ENCODE measurements at places on chromosomes 2 and 18. TPM values are rescaled to one million over a fixed set of nuclear protein-coding genes. Genes with fewer than 3 reads are reported as not detected.

Gene ZNF396
- 1.7 TPM for total RNA-seq

Gene CDH2
- total RNA-seq, result 0.35 TPM

Gene DPP4
- total RNA-seq, result 2.3 TPM

Gene PIEZO2
- total RNA-seq, result not detected

Gene IL36G
- not detected for total RNA-seq

Gene ABCA12
- total RNA-seq, result not detected

Gene MARCO
- total RNA-seq, result not detected

Gene PNO1
- total RNA-seq, result 19.4 TPM

Gene DYSF
- total RNA-seq, result 12.4 TPM

Gene STK36
- total RNA-seq, result 20.0 TPM

Gene NDC80
- 3.4 TPM for total RNA-seq

Gene SERPINB13
- total RNA-seq, result not detected

Gene CIB4
- not detected for total RNA-seq

Gene CHRNG
- total RNA-seq, result not detected

GRCh38 chr2:24721470-24721869, 71.7 kb downstream of the PTRHD1 start:
- H3K27ac ChIP-seq, result no peak overlapping the region
- H3K27me3 ChIP-seq, result no peaks in the 10 kb centered on the region
- no peak for DNase-seq
- no peak overlapping the region for H3K4me3 ChIP-seq
- peaks cover 17% of the 10 kb centered on the region for H3K36me3 ChIP-seq

- no peak overlapping the region for H3K27ac ChIP-seq
- no peak for DNase-seq
- no peaks in the 10 kb centered on the region for H3K4me1 ChIP-seq
- H3K36me3 ChIP-seq, result no peaks in the 10 kb centered on the region
These were observed 145.6 kb downstream of the AQP4 start for GRCh38 chr18:26719896-26720295.

GRCh38 chr2:175074478-175074877, 69.3 kb upstream of the CHN1 start:
- no peak overlapping the region for H3K4me3 ChIP-seq
- H3K36me3 ChIP-seq, result peaks cover 28% of the 10 kb centered on the region
- H3K27ac ChIP-seq, result no peak overlapping the region
- DNase-seq, result no peak

DNA sequence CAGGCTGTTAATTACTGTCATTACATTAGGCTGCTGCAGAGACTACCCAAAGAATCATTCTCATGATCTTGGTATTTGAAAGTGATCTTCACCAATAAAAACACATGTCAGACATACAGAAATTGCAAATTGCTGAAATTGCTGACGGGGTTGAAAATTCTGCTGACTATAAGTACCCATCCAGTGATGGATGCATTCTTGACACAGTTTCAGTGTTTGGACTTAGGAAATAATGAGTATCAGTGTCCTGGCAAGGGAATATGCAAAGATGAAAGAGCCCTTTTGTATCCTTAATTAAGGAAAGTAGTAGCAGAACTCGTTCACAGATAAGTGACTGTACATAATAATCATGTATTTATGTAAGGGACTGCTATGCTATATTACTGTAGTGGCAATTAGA, 221.1 kb upstream of the ATP5MC3 start:
- no peak for DNase-seq
- H3K36me3 ChIP-seq, result no peaks in the 10 kb centered on the region
- no peak overlapping the region for H3K4me3 ChIP-seq

DNA sequence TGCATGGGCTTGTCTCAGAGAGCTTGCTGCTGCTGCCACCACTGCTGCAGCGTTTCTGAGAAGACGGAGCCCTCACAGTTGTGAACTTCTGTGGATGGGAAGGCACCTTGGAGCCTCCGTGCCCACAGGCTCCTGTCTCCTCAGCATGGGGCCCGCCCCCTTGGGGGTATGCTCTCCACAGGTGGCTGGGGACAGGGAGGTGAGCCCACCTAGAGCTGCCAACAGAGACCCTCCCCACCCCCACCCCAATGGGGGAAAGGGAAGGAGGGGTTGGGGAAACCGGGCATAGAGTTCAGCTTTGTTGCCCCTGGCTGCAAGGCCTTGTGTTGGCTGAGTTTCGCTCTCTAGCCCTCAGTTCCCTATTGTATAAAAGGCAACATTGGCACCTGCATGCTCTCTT, 76.1 kb downstream of the INPP4A start:
- no peak for DNase-seq
- H3K27ac ChIP-seq, result no peak overlapping the region
- H3K4me3 ChIP-seq, result no peak overlapping the region

GRCh38 chr2:11631462-11631861, 38.5 kb downstream of the NTSR2 start:
- H3K4me3 ChIP-seq, result no peak overlapping the region
- H3K27me3 ChIP-seq, result no peaks in the 10 kb centered on the region
- H3K4me1 ChIP-seq, result no peaks in the 10 kb centered on the region
- DNase-seq, result no peak
- no peaks in the 10 kb centered on the region for H3K36me3 ChIP-seq
- no peak overlapping the region for H3K27ac ChIP-seq

- H3K27ac ChIP-seq, result peak overlapping the region; percentile 51
- no peak overlapping the region for H3K4me3 ChIP-seq
- no peaks in the 10 kb centered on the region for H3K36me3 ChIP-seq
- H3K27me3 ChIP-seq, result no peaks in the 10 kb centered on the region
These were observed 13.9 kb upstream of the MBP start for GRCh38 chr18:77146249-77147080.

DNA sequence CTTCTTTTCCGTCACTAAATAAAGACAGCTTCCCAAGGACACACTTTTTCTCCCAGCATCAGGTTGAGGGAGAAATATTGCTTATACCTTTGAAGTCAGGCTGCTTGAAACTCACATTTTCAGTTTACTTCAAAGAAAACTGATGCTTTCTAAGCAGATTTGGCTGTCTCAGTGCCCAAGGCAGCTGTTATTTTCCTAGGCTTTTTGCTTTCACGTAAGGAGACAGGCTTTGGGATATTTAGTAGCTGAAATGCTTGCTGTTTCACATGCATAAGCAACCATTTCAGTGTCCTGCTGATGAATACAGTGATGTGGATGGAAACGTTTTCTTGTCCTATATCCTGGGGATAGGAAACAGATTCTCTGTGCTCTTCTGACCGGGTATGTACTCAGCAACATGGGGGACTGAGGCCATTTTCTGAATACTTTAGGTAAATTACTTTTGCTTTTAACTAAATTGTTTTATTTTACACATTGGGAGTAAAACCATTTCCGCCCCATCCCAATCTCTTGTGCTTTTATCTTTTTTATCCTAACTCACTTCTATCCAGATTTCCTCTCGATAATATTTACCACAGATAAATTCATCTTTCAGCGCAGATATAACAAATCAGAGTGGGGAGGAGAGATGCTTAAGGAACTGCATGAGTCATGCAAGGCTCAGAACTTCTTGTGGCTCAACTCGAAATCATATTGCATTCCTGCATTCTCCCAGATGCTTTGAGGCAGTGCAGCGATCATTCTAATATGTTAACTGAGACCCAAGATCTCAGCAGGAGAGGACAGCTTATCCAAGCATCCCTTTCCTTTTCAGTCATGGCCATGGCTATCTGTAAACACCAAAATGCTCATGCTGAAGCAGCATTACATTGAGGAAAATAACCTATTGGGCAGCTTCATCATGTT, 22.2 kb downstream of the GALR1 start:
- no peak overlapping the region for H3K27ac ChIP-seq
- no peaks in the 10 kb centered on the region for H3K4me1 ChIP-seq
- no peak for DNase-seq
- no peaks in the 10 kb centered on the region for H3K36me3 ChIP-seq
- H3K27me3 ChIP-seq, result no peaks in the 10 kb centered on the region

GRCh38 chr2:144215701-144216675, 303.9 kb downstream of the ZEB2 start:
- no peak overlapping the region for H3K4me3 ChIP-seq
- H3K4me1 ChIP-seq, result no peaks in the 10 kb centered on the region
- DNase-seq, result no peak
- H3K27ac ChIP-seq, result peak overlapping the region; percentile 24

DNA sequence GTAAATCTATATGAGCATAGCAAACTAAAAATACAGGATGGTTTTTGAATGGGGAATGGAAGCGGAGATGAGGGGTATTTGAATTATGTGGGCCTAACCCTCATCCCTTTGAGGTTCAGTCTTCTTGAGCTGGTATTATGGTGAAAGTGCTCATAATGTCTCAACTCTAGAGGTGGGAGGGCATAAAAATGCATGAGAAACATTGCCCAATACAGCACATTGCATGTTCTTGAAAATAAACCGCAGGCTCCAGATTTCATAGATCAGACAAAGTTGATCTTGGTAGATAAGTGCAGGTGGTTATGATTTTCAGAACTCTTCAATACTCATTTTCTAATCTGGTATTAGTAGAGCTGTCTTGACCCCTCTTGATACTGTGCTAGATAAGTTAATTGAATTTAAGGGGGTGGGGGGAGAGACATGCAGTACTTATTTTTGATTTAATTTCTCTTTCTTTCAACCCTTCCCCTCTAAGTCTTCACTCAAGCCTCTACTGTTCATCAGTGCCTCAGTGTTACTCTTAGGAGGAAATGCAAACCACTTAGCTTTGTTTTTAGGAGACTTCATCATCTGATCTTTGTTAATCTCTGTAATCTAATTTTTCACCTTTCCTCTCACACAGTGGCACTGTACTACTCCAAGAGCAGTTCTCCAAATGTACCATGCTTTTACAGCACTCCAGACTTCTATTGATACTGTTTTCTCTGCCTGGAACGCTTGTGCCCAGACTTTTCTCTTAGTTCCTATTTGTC, 22.2 kb downstream of the XRCC5 start:
- H3K27ac ChIP-seq, result no peak overlapping the region
- H3K36me3 ChIP-seq, result peaks cover 89% of the 10 kb centered on the region
- peak; percentile 38 for DNase-seq
- no peaks in the 10 kb centered on the region for H3K27me3 ChIP-seq
- H3K4me3 ChIP-seq, result no peak overlapping the region

GRCh38 chr2:207506426-207506825, 23.3 kb upstream of the CREB1 start:
- DNase-seq, result no peak
- H3K27ac ChIP-seq, result no peak overlapping the region
- no peaks in the 10 kb centered on the region for H3K36me3 ChIP-seq

DNA sequence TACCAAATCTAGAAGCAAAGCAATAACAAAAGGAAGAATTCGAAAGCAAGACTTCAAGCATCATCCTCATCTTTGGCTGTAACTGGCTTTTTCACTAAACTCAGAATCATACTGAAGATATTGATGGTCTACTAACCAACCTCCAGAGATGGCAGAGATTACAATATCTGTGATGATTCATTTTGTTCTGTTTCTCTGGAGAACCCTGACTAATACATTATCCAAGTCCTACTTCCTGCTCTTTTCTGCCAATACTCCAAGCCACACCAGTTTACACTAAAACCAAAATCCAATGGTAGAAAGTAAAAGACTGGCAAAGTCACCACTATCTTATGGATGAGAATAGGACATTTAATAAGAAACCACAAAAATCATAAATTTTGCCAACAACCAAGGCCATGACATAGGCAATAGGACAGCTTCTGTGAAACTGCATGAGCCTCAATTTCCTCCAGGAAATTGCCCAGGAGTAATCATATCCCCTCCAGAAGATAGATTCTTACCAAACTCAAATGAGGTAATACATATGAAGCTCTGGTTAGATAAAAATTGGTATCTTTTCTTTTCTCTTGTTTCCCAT, 159.8 kb downstream of the METTL4 start:
- DNase-seq, result no peak
- H3K27me3 ChIP-seq, result no peaks in the 10 kb centered on the region
- no peak overlapping the region for H3K27ac ChIP-seq

GRCh38 chr18:34726286-34727004, 16.3 kb downstream of the DTNA start:
- H3K36me3 ChIP-seq, result no peaks in the 10 kb centered on the region
- H3K27me3 ChIP-seq, result no peaks in the 10 kb centered on the region
- H3K27ac ChIP-seq, result no peak overlapping the region
- H3K4me3 ChIP-seq, result no peak overlapping the region

DNA sequence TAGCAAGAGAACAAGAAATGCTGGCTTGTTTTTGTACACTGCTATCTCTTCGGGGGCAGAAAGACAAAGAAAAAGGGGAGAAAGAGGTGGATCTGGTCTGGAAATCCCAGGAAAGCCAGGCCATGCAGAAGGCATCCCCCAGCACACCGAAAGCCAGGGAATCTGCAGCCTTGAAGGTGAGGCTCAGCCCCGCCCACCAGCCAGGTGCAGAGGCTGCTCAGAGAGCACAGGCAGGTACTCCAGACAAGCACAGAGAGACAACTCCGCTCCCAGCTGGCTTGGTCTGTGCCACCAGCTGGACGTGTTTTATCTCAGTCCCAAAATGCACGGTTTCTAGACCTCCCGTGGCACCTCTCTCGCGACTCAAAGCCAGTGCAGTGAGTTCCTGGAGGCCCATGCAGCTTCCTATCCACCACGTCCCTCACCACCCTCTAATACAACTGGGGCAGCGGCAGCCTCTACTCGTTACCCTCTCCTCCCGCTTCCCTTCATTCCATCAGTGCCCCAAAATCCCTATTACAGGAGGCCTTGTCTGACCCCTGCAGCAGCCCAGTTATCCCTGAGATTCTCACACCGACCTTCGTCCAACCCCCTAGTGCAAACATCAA, 62.8 kb downstream of the HDAC4 start:
- peaks cover 22% of the 10 kb centered on the region for H3K4me1 ChIP-seq
- no peak overlapping the region for H3K27ac ChIP-seq
- H3K27me3 ChIP-seq, result no peaks in the 10 kb centered on the region
- H3K4me3 ChIP-seq, result no peak overlapping the region
- no peak for DNase-seq

GRCh38 chr18:36849288-36850006, 20.5 kb downstream of the KIAA1328 start:
- H3K36me3 ChIP-seq, result peaks cover 6% of the 10 kb centered on the region
- DNase-seq, result no peak
- H3K27me3 ChIP-seq, result no peaks in the 10 kb centered on the region

DNA sequence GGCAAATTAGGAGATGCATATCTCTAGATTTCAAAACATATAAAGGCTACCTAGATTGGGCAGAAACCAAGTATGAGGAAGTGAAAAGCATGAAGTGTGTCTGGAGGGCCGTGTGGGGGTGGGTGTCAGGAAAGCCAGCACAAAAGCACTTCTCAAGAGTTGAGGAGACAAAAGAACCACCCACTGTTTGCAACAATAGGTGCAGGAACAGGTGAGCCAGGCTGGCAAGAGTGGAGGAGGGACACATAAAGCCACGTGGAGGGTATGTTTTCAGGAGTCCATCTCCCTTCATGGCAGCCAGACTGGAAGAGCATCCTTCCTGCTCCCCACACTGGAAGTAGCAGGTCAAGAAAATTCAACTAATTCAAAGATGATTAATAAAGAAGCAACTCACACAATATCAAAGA, 96.4 kb downstream of the CERS6 start:
- no peaks in the 10 kb centered on the region for H3K27me3 ChIP-seq
- H3K36me3 ChIP-seq, result no peaks in the 10 kb centered on the region
- no peak for DNase-seq
- no peak overlapping the region for H3K4me3 ChIP-seq
- H3K27ac ChIP-seq, result no peak overlapping the region

GRCh38 chr2:148896136-148896535, 21.1 kb downstream of the KIF5C start:
- no peak for DNase-seq
- H3K36me3 ChIP-seq, result no peaks in the 10 kb centered on the region
- no peak overlapping the region for H3K27ac ChIP-seq
- H3K4me3 ChIP-seq, result no peak overlapping the region
- H3K4me1 ChIP-seq, result no peaks in the 10 kb centered on the region

- H3K27me3 ChIP-seq, result no peaks in the 10 kb centered on the region
- no peaks in the 10 kb centered on the region for H3K36me3 ChIP-seq
- no peaks in the 10 kb centered on the region for H3K4me1 ChIP-seq
- DNase-seq, result no peak
These were observed 239.1 kb upstream of the SLC14A2 start for GRCh38 chr18:45376193-45376592.
